ENCODE measurements at places on chromosomes 7 and 10. TPM values are rescaled to one million over a fixed set of nuclear protein-coding genes. Genes with fewer than 3 reads are reported as not detected.

GSAP gene
- total RNA-seq, result 8.7 TPM

SVIL gene
- 26.8 TPM for total RNA-seq

UCN3 gene
- total RNA-seq, result not detected

PNLIPRP2 gene
- not detected for total RNA-seq

FAM25C gene
- total RNA-seq, result not detected

MRM2 gene
- total RNA-seq, result 28.6 TPM

SLC26A4 gene
- total RNA-seq, result 1.3 TPM

C10orf120 gene
- total RNA-seq, result not detected

ASIC3 gene
- total RNA-seq, result 6.0 TPM

AZGP1 gene
- total RNA-seq, result not detected

LOXL4 gene
- not detected for total RNA-seq

KIAA1549 gene
- 0.12 TPM for total RNA-seq

PHYHIPL gene
- not detected for total RNA-seq

GNG11 gene
- not detected for total RNA-seq

GIMAP1 gene
- 19.6 TPM for total RNA-seq

TAS2R41 gene
- total RNA-seq, result not detected

ZCCHC24 gene
- total RNA-seq, result 0.73 TPM

GJD4 gene
- total RNA-seq, result not detected

CYP2C19 gene
- not detected for total RNA-seq

TFR2 gene
- total RNA-seq, result 9.8 TPM

TMEM196 gene
- total RNA-seq, result not detected

FEZF1 gene
- total RNA-seq, result not detected

NPSR1 gene
- not detected for total RNA-seq

SKIDA1 gene
- 0.12 TPM for total RNA-seq

ZNF736 gene
- total RNA-seq, result 27.8 TPM

FRMD4A gene
- 0.25 TPM for total RNA-seq

H2BK1 gene
- not detected for total RNA-seq

LIPN gene
- not detected for total RNA-seq

ARHGAP22 gene
- total RNA-seq, result not detected

NEUROG3 gene
- not detected for total RNA-seq

GDF2 gene
- not detected for total RNA-seq

ASNS gene
- 46.5 TPM for total RNA-seq

RASSF4 gene
- total RNA-seq, result 0.42 TPM

IKZF1 gene
- 406 TPM for total RNA-seq

ZFAND2A gene
- total RNA-seq, result 24.0 TPM

C10orf53 gene
- total RNA-seq, result not detected

CAV2 gene
- not detected for total RNA-seq

NPM3 gene
- total RNA-seq, result 30.3 TPM

ITPRID1 gene
- not detected for total RNA-seq

HSPA12A gene
- not detected for total RNA-seq

C10orf62 gene
- not detected for total RNA-seq

PLCE1 gene
- 0.02 TPM for total RNA-seq

UNCX gene
- not detected for total RNA-seq

PLXNA4 gene
- 23.3 TPM for total RNA-seq

PALD1 gene
- total RNA-seq, result 1.5 TPM

GNGT1 gene
- total RNA-seq, result not detected

IFIT1B gene
- not detected for total RNA-seq

STEAP2 gene
- total RNA-seq, result not detected

All from activated CD4-positive, alpha-beta T cell treated with anti-CD3 and anti-CD28 coated beads, Interleukin-2, amount 10 ng/mL, durations not matched to agents 7 days and 5 days (primary cell).